ENCODE measurements at places on chromosomes 12 and 14.

GRCh38 chr12:38502415-38502814 lies 185.8 kb downstream of the ALG10B start:
- DNase-seq, result no peak

- no peak for DNase-seq
Observed at GRCh38 chr12:105858981-105859710, 279.6 kb downstream of the NUAK1 start.

GRCh38 chr12:14982562-14982961 lies 9.7 kb downstream of the PDE6H start:
- DNase-seq, result no peak

DNA sequence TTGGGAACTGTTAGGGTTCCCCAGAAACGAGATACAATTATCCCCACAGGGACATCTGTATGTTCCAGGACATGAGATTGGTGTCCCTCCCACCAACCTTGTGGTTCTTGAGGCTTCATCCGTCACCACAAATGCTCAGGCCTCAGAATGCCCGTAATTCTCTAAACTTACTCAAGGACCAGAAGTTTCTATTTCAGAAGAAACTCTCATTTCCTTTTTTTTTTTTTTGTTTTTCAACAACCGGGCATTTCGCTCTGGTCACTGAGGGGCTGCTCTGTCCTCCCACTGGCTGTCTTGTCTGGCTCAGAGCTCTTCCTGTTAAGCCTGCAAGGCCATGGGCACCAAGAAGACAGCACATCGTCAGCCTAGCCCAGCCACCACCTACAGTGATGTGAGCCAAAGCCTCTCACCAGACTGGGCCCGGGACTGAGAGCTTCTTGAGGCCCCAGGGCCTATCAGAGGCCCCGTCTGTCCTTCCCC lies 36.2 kb downstream of the VDR start:
- DNase-seq, result no peak

All from foreskin melanocyte (primary cell).